Esophagus squamous epithelium (tissue), 5 donors: ENCODE measurements at places on chromosomes 3 and 15.

DNA sequence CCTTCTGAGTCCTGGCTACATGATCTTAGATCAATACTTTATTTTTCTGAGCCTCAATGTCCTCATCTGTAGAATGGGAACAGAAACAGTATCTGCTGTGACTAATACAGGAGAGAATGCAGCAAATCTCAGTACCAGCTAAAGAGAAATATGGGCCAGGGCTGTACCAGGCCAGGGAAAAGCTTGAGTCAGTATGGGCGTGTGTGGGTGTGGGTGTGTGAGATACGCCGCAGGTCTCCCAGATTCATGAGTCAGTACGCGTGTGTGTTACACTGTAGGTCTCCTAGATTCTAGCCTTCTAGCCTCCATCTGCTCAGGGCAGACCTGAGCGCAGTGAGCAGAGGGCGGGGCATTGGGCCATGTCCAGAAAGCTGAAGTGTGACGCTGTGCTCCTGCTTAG lies 15.2 kb downstream of the GNAI2 start:
- no peak for DNase-seq

GRCh38 chr3:190491533-190492054 lies 22.3 kb upstream of the IL1RAP start:
- no peak for DNase-seq

DNA sequence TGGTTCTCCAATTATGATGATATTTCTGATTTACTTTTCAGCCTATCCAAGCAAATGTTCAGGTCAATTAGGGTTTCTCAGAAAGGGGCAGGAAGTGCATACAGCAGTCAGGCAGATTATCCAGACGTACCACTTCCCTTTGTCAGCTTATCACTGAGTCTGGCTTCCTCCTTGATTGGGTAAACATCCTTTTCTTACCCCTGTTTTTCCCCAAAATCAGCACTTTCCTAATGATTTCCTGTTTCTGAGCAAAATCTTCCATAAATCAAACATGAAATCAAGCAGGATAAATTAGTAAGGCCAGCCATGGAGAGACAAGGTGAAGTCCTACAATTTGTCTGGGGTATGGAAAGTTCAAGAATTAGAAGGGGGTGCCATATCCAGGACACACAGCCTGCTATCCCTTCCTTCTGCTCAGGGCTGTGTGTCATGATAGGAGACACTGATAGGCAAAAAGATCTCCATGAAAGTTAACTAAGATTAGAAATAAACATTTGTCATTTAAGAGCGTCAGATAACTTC lies 29.0 kb downstream of the ADIPOQ start:
- DNase-seq, result no peak

GRCh38 chr15:101107625-101108460 lies 144.0 kb downstream of the CHSY1 start:
- DNase-seq, result no peak
